NCI-H510A treated with DMSO at 0.1 percent for 48 hours (cell line): ENCODE measurements at places on chromosomes 4 and X.

DNA sequence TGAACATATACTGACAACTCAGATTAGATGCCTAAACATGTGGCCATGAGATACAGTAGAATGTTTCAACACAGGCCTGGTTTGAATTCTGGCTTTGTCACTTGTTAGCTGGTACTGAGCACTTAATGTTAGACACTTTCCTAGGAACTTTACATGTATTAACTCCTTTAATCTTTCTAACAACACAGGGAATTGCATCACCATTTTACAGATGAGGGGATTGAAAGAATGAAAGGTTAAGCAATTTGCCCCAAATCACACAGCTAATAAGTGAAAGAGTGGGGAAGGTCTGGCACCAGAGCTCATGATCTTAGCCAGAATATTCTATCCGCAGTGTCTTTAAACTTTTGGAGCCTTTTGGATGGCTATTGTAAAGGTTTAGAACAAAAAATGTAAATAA, 95.9 kb downstream of the NYX start:
- no peak for DNase-seq

GRCh38 chr4:145774473-145774872, 94.5 kb downstream of the C4orf51 start:
- no peak for DNase-seq

DNA sequence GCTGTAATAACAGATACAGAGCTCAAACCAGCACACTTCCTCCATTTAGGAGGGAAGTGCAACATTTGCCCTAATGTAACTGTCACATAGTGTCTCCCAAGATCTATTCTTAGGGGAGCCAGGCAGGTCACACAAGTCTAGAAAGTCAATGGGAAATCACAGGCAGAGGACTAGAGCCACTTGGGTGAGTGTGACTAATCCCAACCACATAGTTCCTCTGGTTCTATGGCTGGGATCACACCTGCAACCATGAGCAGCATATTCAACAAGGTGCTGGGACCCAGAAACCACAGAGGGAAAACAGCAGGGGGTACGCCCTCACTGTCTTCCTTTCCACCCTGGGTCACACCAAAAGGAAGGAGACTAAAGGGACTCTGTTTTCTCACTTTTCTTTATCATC, 66.8 kb upstream of the TACR3 start:
- no peak for DNase-seq

GRCh38 chr4:2397596-2398379, 20.7 kb downstream of the ZFYVE28 start:
- no peak for DNase-seq

- DNase-seq: no peak
Measured at GRCh38 chrX:100647095-100647494, 3.1 kb downstream of the SRPX2 start.

- no peak for DNase-seq
Measured at GRCh38 chr4:6619466-6620255, 20.8 kb upstream of the MRFAP1 start.

GRCh38 chrX:45351478-45351877, 150.8 kb upstream of the DIPK2B start:
- DNase-seq: no peak

DNA sequence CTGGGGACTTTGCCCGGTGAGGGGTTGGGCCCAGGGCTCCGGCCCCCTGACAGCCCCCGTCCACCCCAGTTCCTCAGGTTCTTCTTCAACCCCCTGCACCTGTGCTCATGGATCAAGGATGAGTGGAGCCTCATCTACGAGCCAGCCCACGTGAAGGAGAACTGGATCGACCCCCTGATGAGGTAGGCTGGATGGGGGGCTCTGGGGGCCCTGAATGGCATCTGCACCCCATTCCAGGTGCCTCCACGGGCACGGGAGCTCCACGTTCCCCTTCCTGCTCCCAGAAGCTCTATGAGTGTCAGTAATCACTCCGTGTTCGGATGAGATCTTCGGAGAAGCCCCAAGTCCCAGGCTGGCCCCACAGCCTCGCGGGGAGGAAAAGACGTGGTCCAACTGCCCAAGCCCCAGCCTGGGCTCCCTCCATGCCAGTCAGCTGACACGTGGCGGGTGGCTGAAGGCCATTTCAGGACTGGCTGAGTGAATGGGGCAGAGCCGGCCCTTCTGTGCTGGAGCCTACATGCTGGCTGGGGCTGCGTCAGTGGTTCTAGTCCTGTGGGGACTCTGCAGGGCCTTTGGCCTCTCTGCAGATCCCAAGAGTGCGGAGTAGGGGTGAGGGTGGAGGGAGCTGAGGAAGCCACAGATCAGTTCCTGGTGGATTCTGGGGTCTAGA, 24.4 kb downstream of the CFAP99 start:
- DNase-seq: no peak

- DNase-seq: no peak
Measured at GRCh38 chr4:41719417-41719816, 29.1 kb downstream of the PHOX2B start.

DNA sequence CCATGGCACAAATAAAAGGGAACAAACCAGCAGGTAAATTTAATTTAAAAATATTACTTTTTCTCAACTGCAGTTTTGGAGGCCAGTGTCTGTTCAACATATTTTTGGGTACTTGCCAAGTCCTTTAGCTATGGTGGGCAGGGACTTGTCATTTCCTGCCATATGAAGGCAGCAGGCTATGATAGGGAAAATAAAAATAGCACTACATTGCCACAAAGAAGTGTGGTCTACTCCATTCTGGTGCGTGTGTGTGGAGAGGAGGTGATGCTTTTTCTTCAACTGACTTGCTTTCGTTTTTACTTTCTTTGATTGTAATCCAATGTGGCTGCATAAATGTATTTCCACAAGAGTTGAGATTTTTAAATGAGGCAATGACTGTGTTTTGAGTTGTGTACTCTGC, 17.2 kb downstream of the GPR174 start:
- DNase-seq: no peak

DNA sequence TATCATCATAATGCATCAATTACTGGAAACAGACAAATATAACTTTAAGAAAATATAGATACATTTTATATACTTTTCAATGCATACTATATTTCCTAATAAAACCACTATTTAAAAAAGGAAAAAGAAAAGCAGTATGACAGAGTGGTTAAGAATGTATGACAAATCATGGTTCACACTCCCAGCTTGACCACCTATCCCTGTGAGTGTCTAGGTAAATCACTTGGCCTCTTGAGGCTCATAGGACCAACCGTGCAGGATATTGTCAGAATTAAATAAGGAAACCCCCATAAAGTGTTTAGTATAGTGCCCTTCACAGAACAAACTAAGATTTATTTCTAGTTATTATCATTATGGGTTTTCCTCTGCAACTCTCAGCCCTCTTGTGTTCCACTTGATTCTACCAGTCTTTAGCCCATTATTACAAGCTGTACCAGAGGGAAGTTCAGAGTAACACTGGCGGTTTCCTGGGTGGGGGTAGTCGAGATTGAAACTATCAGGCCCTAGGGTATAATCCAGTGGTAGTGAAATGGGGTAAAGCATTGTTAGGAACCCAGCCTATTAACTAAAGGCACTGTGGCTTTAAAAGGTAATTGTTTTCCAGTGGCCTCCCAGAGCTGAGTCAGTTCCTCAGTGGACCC, 55.5 kb upstream of the PAK3 start:
- no peak for DNase-seq

DNA sequence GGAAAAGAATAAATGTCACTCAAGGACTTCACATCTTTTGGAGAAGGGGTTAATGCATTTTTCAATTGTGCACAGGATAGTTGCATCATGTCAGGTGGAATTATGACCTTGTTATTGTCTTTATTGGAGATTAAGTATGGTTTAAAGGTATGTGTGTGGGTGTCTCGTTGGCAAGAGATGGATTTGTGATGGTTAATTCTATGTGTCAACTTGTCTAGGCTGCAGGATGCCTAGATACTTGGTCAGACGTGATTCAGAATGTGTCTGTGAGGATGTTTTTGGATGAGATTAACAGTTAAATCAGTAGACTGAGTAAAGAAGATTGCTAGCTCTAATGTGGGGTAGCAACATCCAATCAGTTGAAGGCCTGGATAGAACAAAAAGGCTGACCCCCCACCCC, 42.2 kb upstream of the HSD17B10 start:
- no peak for DNase-seq

GRCh38 chr4:165953181-165953580, 80.1 kb downstream of the TLL1 start:
- DNase-seq: no peak

GRCh38 chrX:39830414-39830813, 267.3 kb downstream of the BCOR start:
- DNase-seq: peak; percentile 18

GRCh38 chr4:41512596-41512995, 25.4 kb upstream of the LIMCH1 start:
- DNase-seq: no peak

DNA sequence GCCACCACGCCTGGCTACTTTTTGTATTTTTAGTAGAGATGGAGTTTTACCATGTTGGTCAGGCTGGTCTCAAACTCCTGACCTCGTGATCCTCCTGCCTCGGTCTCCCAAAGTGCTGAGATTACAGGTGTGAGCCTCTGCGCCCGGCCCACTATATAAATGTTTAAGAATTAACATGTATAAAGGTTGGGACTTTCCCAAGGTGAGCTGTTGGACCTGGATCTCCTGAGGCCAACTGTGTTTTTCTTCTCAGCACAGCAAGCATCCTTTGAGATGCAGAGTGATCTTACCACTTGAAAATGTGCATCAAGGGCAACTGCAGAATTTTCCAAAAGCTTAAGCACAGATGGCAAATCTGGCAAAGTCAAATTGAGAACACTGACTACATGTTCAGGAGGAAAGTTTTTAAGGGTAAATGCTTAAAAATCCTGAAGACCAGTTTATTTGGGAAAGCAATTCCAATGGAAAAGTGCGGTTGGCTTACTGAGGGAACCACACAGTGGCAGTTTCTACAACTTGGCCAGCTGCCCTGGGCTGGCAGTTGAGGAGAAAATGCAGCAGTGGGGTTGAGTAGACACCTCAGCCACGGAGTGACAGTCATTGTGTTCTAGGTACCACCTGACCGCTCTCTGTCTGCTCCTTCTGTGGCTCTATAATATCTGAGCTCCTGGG, 168.9 kb downstream of the CBR4 start:
- DNase-seq: no peak

DNA sequence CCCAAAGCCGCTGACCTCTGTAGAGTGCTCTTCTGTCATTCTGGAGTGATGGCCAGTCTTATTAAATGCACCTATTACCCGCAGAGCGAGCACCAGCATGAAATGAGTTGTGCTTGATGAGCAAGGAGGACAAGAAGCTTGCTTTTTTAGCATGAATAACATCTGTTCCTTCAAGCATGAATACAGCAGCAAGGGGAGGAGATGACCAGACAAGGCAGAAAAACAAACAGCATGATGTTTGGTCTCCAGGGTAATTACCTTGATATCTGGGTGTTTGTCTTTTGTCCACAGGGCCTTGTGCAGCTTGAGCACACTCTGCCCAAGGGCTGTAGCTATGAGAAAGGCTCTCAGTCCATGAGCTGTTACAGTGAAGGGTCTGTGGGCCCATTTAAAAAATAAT, 324.8 kb upstream of the DDX53 start:
- DNase-seq: no peak

DNA sequence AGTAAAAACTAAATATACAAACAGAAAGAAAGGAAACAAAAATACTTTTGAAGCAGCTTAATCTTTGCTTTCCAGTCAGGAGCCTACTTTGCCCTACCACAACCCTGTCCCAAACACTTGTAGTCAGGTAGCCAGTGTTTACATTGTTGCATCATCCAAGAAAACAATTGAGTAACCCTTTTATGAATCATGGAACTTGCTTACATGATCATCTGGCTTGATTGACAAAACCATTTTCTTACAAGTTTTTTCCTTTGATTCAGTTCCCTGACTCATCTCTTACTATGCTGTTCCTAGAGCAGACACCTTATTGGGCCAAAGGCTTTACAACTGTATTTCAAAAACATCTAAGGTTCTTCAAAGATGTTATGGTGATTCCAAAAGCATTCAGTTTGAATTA, 740.1 kb downstream of the KLHL13 start:
- DNase-seq: no peak

DNA sequence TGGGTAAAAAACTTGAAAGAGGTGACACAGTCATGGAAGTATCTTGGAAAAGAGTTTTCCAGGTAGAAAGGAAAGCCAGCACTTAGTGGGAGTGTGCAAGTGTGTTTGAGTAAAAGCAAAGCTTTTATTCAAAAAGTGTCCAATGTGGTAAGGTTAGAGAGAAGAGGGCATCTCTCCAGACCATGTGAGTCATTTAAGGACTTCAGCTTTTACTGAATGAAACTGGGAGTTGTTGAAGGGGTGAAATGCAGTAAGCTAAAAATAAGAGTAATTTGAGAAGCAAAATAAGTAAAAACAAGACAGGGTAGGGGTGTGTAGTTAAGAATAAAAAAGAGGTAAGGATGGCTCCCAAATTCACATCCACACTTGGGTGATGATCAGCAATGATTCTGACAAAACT, 238.9 kb downstream of the SLC7A11 start:
- no peak for DNase-seq

- DNase-seq: no peak
Measured at GRCh38 chrX:108223585-108223984, 132.0 kb downstream of the ATG4A start.

GRCh38 chrX:133637765-133638164, 222.5 kb upstream of the GPC4 start:
- no peak for DNase-seq

- DNase-seq: no peak
Measured at GRCh38 chr4:89539797-89540711, 232.5 kb upstream of the GPRIN3 start.

DNA sequence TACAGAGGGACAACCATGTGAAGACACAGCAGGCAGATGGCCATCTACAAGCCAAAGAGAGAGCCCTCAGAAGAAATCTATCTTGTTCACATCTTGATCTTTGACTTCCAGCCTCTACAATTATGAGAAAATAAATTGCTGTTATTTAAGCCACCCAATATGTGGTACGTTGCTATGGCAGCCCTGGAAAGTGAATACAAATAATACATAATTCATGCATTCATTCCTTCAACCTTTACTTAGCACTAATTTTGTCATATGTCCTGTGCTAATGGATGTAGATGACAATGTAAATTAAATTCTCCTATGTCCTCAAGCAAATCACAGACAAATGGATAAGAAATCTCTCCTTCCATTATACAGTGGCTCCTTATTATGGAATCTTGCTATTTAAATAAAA, 361.6 kb downstream of the PACRGL start:
- no peak for DNase-seq

DNA sequence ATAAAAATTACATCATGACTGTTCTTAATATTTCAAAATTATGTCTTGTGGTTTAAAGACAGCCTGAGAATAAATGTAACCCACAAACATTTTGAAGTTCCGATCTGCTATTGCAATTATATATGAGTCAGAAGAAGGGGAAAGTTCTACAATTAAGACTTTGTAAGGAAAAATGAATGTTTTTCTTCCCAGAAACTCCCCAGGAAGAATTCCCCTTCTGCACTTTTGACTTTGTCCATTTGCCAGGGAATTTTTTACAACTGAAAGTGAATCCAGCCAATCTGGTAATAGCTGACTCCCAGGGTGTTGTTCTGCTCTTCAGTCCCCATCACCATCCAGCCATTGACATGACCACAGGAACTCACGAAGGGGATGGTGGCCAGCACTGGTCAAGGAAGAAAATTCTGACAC, 61.6 kb upstream of the NOCT start:
- no peak for DNase-seq

GRCh38 chrX:129678614-129679195, 23.9 kb upstream of the APLN start:
- DNase-seq: peak; percentile 39
